Stimulated activated CD4-positive, alpha-beta T cell treated with anti-CD3 and anti-CD28 coated beads, Interleukin-2, amount 100 ng/mL, for 4 hours (primary cell): ENCODE measurements at places on chromosomes 2 and 18.

GRCh38 chr2:79596403-79596802 lies 83.6 kb downstream of the CTNNA2 start:
- DNase-seq, result no peak

DNA sequence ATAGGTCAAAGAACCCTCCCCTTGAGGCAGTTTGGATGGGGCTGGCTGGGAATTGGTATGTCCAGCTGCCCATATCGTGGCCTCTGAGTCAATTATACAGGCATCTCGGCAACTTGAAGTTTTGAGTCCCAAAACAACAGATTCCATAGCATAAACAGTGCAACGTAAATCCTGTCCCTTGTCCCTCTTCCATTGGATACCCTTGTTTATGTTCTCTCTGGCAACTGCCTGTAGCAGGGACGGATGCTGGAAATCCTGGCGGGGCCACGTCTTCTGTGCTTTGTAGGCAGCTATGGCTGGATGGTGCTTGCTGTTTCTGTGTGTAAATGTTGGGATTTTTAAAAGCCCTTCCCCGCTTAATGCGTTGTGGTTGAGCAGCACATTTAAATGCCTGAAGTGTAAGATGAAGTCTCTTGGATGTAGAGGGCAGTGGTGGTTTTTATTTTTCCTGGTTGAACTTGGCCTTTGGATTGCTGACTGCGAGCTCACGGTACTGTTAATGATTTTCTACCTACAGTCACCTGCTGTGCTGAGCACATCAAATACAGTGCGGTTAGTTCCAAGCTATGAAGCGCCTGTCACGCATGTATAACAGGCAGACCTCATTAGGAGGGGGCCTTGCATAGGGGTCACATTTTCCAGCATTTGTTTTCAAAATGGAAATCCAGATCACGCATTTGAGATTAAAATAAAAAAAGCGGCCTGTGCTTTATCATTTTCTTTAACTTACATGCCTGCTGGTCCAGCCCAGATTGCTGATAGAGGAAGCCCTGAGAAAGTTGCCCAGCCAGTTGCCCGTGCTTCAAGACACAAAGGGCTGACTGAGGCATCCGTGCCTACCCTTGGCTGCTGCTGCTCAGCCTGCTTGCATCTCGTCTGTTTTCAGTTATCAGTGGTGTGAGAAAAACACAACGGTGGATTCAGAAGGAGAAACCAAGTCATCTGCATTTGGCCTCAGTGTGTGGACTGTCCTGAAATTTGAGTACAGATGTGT lies 84.7 kb downstream of the NEDD4L start:
- DNase-seq, result no peak

DNA sequence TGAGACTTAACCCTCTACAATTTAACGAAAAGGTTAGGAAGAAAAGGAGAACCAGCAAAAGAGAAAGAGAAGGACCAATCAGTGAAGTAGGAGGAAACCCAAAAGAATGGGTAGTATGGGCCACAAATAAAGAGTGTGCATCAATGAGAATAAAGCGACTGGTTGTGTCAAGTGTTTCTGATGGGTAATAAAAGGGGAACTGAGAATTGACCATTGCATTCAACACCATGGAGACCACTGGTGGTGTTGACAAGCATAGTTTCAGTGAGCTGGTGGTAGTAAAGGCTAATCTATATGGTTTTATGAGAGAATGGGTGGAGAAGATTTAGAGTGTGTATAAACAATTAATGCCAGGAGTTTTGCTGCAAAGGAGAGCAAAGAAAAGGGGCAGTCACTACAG lies 75.4 kb downstream of the CSRNP3 start:
- no peak for DNase-seq

GRCh38 chr2:42054714-42055430 lies 7.1 kb downstream of the PKDCC start:
- DNase-seq, result no peak

DNA sequence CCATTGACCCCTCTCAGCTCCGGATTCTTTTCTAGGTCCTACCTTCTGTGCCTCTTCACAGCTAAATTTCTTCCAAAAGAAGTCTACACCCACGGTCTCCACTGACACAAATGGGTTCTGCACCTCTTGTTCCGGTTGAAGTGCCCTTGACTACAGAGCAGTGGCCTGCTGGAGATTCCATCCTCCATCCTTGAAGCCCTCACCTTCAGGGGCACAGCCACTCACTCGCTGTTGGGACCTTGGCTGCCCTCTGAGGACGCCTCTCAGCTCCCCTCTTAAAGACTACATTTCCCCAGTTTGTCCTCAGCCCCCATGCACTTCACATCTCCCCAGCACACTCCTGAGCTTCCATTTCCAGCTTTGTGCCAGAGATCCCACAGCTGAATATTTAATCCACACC lies 226.3 kb downstream of the ATAD2B start:
- DNase-seq, result no peak

DNA sequence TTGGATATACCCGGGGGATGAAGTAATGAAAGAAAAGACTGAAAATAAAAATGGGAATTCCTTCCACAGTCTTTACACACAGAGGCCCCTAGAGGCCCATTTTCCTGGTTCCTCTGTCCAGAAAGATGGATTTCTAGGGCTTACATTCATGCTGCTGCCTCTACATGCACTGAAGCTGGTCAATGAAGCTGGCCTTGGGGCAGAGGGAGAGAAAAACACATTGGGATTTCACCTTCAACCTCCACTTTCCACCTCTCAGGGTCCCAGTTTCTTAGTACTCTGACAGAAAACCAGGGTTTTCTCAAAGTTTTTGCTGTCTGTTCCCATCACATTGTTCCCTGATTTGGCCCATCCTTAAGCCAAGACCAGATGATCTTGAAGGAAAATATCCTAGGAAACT lies 154.6 kb upstream of the ZSWIM2 start:
- DNase-seq, result no peak

- DNase-seq, result no peak
Observed at GRCh38 chr18:49853436-49853835, 40.1 kb upstream of the ACAA2 start.

- DNase-seq, result no peak
Observed at GRCh38 chr2:69309351-69310110, 77.5 kb downstream of the GFPT1 start.

- DNase-seq, result no peak
Observed at GRCh38 chr18:2905854-2906703, 59.3 kb downstream of the EMILIN2 start.
